ENCODE measurements at places on chromosomes 3 and 15.

- DNase-seq = no peak
Observed at GRCh38 chr3:126149256-126149902, 31.0 kb downstream of the ALDH1L1 start.

DNA sequence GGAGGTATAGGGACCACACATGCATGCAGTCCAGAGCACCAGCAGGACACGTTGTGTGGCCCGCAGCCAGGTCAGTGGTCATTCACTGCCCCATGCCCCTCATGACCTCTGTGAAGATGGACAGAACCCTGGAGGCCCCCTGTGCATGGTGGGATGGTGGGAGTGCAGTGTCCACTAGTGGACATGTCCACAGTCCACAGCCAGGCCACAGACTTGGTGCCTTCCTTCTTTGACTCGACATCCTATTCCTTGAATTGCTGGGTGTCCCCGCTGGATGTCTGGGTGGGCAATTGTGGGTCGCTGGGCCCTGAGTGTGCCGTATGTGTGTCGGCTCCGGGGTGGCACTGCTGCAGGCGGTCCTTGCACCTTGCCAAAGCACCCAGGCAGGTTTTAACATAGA lies 35.7 kb downstream of the KLF15 start:
- no peak for DNase-seq

- DNase-seq = no peak
Observed at GRCh38 chr3:127012091-127012490, 29.2 kb downstream of the PLXNA1 start.

GRCh38 chr15:101526021-101526420 lies 36.5 kb upstream of the PCSK6 start:
- DNase-seq = no peak

DNA sequence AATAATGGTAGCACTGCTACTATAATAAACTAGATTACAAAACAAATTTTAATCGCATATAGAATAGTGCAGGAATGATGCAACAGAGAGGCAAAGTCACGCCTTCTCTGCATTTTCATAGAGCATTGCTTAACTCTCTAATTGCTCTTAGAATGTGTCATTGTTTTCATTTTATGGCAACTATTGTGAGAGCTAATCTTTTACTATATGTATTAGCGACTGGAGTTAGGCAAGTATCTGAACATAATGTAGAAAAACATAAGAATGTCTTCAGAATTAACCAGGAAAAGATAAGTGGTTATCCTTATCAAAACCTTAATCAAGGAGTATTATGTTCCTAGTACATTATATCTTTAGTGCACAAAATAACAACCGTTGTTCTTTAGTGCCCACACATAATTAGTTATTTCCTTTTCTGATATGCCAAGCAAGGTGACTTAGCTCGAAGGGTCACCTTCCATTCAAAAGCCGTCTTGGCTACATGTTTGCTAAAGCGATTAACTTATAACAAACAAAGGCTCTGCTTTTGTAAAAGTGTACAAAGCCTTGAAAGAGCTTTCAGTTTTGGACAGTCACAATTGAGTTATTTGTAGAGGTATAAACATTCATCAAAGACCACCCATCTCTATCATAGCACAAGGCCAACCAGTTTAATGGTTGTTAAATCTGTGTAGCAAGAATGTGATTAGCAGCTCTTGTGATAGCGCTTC lies 1328.9 kb downstream of the ROBO2 start:
- no peak for DNase-seq

DNA sequence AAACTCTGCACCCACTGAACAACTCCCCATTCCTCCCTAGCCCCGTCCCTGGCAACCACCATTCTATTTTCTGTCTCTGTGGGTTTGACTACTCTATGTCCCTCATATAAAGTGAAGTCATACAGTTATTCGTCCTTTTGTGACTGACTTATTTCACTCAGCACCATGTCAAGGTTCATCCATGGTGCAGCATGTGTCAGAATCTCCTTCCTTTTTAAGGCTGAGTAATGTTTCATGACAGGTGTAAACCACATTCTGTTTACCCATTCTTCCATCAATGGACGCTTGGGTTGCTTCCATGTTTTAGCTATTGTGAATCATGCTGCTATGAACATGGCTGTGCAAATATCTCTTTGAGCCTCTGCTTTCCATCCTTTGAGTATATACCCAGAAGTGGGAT lies 192.3 kb upstream of the NSMCE3 start:
- no peak for DNase-seq

- no peak for DNase-seq
Observed at GRCh38 chr3:111901637-111902036, 42.6 kb downstream of the PHLDB2 start.

- DNase-seq = no peak
Observed at GRCh38 chr15:69497667-69498066, 45.0 kb downstream of the RPLP1 start.

- DNase-seq = no peak
Observed at GRCh38 chr3:58334013-58334321, 1.3 kb downstream of the PXK start.

DNA sequence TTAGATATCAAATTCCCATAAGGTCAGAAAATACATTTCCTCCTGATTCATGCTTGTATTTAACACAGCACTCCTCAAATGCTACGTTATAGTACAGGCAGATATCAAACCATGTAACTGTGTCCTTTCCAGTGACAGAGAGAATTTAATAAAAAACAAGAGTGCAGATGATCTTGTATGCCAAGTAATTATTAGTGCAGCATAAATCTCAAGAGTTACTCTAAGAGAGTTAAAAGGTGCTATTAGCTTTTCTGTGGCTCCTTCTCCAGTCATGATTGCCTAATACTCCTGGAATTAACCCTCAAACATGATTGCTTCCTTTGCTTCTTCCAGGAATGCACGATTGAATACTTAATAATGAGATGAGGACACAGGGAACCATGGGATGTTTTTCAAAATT lies 413.0 kb upstream of the DPH6 start:
- DNase-seq = no peak

DNA sequence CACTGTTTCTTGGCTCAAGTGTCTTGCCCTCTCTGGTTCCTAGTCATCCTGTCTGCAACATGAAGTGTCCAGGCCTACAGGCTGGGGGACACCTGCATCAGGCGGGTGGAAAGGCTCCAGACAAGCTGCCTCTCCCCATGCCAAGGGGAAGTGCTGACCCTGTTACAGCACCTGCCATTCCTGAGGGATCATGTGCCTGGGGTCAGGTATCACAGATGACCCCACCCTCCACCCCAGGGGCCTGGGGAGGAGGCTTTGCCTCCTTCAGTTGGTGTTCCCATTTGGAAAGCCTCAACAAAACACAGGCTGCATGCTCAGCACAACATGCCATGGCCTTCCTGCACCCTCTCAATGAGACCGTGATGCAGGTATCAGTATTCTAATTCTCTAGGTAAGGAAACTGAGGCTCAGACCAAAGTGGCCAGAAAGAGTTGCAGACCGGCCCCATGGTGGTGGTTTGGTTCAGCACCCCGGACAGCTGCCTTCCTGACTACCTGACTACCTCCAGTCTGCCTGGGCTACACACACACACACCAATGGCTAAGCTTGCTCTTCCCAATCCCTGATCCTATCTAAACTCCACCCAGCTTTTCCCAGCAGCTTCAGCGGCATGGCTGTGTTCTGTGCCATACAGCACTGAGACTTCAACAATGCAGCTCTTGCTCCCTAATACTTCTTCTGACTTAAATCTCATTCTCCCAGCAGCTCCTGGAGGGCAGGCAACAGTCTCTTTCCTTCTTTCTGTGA lies 69.7 kb upstream of the LINGO1 start:
- DNase-seq = no peak

GRCh38 chr3:61535826-61536225 lies 25.5 kb upstream of the PTPRG start:
- DNase-seq = no peak

- DNase-seq = no peak
Observed at GRCh38 chr15:90681480-90681879, 35.7 kb upstream of the BLM start.

DNA sequence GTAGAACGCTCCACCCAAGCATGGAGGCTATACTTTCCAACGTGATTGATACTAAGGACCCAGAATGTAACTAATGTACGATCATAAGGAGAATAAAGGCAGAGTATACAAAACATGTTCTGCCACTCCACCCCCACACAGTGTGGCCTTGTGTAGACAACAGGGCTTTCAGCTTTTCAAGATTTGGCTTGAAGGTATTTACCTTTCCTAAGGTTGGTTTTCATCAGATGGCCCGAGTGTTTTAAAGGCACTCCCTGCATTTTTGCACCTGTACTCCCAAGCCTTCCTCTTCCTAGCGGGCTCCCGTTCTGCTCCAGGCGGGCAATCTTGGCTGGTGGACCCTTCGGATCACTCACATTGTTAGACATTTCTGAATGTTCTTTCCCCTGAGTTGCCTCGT lies 4.6 kb downstream of the SATB1 start:
- DNase-seq = no peak

DNA sequence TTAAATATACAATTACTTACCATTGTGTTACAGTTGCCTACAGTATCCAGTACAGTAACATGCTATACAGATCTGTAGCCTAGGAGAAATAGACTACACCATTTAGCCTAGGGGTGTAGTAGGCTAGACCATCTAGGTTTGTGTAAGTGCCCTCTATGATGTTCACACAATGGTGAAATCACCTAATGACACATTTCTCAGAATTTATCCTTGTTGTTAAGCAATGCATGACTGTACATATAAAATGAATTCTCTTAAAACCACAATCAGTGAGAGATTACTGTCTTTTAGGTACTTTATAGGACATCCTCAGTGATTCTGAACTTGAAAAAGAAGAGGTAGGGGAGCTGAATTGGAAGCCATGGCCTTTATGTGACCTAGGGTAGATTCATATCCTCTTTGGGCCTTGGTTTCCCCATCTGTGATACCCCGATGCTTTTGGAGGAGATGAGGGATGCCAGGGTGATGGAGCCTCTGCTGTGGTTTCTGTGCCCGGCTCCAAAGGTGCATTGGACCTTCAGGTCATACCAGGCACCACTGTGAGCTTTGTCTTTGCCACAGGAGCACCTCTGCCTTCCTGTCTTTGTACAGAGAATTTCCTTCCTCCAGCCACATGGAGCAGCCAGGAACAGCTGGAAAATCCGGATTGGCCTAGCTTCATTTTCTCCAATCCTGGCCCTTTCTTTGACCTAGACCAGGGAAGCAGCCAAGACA lies 51.9 kb upstream of the FLNB start:
- DNase-seq = no peak

DNA sequence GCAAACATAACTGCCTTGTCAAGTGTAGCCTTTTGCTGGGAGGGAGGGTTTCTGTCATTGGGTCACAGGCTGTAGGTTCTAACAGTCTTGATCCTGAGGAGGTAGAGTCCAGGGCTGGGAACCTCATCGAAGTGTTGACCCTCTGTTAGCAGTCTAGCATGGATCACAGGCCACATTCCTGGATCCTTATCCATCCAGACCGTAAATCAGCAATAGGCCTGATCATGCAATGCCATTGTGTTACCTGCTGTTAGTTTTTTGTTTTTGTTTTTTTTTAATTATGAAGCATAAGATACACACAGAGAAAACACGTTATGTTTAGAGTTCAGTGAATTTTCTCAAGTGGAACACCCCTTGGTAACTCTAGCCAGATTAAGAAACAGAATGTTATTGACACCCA lies 282.0 kb upstream of the TPM1 start:
- DNase-seq = no peak

DNA sequence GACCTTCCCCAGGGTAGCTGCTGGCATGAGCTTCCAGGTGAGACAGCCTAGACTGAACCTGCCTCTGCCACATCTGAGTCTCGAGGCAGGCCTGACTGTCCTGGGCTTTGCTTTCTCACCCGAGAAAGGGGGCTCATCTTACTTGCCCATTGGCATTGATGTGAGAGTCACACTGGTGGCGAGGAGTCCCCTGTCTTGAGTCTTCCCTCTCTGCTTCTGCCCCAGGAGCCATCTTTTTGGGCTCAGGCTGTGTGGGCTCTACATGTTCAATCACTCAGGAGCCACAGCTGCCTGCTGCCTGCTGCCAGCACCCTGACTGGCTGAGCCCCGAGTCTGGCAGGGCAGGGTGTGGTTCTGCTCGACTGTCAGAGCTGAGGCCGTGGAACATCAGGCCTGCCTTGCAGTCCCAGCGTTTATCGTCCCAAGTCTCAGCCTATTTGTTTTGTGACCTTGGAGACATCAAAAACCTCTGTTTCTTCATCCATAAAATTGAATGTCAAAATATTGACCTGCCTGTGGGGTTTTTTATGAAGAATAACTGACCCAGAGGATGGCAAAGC lies 132.5 kb downstream of the DNAJB8 start:
- DNase-seq = no peak

DNA sequence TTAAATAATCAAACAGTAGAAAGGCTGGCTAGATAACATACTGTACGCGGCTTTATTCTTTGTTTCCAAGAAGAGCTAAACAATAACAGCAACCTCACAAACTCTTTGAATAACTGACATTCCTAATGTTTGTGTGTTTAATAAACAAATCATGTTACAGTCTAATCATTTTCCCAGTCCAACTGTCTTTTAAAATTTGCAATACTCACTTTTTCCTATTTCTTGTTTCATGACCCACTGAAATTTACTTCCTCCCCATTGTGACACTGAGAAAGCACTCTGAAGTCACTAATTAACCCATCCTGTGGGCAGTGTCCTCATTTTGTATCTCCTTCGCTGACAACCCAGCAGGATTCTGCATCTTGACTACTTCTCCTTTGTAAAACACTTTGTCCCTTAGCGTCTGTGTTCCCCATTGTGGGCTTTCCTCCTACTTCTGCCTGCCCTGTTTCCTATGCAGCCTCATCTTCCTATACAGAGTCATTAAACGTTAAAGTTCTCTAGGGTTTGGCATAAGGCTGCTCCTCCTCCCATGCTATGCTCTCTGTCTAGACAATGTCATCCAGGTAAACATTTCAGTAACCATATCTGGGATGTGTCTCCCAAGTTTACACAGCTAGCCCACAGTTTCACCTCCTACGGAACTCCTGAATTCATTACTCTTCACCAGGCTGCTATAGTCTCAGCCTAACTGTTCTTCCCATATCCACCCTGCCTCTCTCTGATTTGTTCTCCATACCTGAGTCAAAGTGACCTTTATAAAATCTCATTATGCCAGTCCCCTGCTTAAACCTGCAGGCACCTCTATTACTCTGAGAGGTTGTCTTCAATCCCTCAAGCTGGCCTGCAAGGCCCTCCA lies 148.9 kb downstream of the GREM1 start:
- no peak for DNase-seq

DNA sequence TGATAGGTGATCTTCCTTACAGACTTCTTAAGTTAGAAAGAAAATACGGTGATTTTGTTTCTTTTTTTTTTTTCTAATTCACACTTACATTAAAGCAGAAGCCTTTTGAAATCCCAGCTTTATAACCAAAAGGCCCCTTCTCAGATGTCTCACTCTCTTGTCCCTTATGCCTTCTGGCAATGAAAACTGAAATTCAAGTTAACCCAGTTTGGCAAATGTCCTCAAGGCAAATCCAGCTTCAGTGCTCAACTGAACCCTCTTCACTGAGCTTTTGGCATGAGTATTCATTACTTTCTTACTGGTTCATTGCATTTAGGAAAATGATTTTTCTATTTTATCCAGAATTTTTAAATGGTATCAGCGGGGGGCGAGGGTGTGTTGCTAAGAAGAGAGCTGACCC lies 17.0 kb downstream of the PLCH1 start:
- DNase-seq = no peak

DNA sequence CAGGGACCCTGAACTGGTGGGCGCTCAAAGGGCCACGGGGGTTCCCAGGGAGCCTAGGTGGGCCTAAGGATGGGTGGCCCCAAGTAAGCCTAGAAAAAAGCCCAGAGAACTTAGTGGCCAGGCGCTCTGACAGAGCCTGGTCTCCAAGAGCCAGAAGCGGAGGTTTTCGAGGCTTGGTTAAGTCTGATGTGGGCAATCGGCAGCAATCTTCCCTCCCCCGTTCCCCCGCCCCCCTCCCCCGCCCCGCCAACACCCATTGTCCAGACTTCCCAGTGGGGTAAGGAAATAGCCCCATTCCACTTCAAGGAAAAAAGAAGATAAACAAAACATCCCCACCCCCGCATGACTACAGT lies 6.7 kb downstream of the EOMES start:
- DNase-seq = no peak
